ENCODE measurements at places on chromosomes 13 and 19. TPM values are rescaled to one million over a fixed set of nuclear protein-coding genes. Genes with fewer than 3 reads are reported as not detected.

GRCh38 chr13:67001363-67001762 is 228.8 kb downstream of the PCDH9 start:
- no peak overlapping the region for H3K27ac ChIP-seq
- no peak overlapping the region for H3K4me3 ChIP-seq
- H3K36me3 ChIP-seq = no peaks in the 10 kb centered on the region

DNA sequence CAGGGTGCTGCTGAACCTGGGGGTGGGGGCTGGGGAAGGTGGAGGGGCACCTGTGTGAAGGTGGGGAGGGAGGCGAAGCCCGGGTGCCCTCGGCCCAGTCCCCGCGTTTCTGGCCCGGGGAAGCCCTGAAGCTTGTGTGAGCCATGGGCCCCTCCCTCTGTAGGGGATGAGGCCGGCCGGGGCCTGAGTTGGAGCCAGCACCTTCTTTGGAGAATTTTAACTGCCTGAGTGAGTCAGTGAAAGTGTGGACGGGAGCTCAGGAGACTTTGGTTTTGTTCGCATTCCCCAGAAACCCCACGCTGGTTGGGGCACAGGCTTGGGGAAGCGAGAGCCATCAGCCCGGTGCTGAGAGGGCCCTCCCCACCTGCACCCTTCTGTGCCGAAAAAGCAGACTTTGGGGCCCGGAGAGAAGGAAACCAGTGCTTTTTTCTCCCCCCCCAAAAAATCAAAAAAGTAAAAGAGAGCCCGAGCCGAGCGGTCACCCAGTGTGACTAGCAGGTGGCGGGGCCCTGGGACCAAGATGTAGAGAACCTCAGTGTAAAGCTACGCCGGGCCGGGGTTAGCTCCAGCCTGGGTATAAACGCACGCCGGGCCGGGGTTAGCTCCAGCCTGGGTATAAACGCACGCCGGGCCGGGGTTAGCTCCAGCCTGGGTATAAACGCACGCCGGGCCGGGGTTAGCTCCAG is 45.1 kb downstream of the TMEM255B start:
- H3K27me3 ChIP-seq = no peaks in the 10 kb centered on the region
- no peak for DNase-seq
- H3K4me3 ChIP-seq = no peak overlapping the region
- H3K27ac ChIP-seq = no peak overlapping the region

ZNF723 gene
- not detected for total RNA-seq

DNA sequence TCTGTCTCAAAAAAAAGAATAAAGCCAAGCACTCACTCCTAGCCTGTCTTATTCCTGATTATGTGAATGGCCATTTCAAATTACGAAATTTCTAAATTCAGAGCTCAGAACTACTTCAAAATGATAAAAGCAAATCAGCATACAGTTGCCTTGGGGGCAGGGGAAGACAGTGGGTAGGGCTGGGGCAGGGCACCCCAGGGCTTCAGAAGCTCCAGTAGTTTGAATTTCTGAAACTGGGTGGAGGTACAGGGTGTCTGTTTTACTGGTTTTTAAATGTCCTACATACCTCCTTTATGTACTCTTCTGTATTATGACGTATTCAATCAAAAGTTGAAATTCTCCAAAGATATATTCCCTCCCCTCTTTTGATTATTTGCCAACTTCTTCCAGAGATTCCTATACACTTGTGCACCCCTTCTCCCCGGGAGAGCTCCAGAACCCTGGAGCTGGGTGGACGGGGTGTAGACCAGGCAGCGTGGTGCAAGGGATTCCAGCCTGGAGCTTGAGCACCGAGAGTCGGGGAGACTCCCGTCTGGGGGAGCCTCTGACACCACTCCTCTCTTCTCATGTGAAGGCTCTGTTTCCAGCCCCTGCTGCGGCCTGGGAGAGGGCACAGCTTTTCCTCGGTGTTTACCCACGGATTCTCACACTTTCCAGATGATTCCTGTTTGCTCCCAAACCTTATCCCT is 84.7 kb upstream of the GPR183 start:
- DNase-seq = no peak
- no peak overlapping the region for H3K27ac ChIP-seq
- no peaks in the 10 kb centered on the region for H3K27me3 ChIP-seq
- peaks cover 4% of the 10 kb centered on the region for H3K36me3 ChIP-seq
- peaks cover 18% of the 10 kb centered on the region for H3K4me1 ChIP-seq

- H3K27me3 ChIP-seq = peaks cover 6% of the 10 kb centered on the region
- H3K36me3 ChIP-seq = no peaks in the 10 kb centered on the region
- H3K27ac ChIP-seq = no peak overlapping the region
- peaks cover 8% of the 10 kb centered on the region for H3K4me1 ChIP-seq
Measured at GRCh38 chr19:7850000-7850813, 20.2 kb downstream of the EVI5L start.

GRIN2D gene
- total RNA-seq = 0.08 TPM

DNA sequence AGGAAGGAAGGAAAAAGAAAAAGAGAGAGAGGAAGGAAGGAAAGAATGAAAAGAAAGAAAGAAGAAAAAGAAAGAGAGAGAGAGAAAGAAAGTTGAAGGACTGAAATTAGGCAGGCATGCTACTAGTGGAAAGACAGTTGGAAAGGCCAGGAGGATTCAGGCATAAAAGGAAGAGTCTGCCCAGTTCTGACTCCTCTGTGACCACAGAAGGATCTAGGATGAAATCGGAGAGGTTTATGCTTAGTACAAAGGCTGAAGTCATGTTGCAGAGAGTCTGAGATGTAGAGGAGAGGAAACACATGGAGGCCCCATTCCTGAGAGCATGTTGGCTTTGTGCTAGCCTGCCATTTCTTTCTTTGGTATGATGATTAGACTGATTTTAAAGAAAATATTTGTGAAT is 246.5 kb upstream of the ARGLU1 start:
- H3K36me3 ChIP-seq = no peaks in the 10 kb centered on the region
- no peaks in the 10 kb centered on the region for H3K4me1 ChIP-seq
- H3K4me3 ChIP-seq = no peak overlapping the region
- H3K27me3 ChIP-seq = peaks cover 17% of the 10 kb centered on the region

IGSF23 gene
- not detected for total RNA-seq

- H3K36me3 ChIP-seq = peaks cover 2% of the 10 kb centered on the region
- H3K4me1 ChIP-seq = peaks cover 19% of the 10 kb centered on the region
- H3K27me3 ChIP-seq = no peaks in the 10 kb centered on the region
Measured at GRCh38 chr13:109568339-109568818, 218.0 kb downstream of the IRS2 start.

DNA sequence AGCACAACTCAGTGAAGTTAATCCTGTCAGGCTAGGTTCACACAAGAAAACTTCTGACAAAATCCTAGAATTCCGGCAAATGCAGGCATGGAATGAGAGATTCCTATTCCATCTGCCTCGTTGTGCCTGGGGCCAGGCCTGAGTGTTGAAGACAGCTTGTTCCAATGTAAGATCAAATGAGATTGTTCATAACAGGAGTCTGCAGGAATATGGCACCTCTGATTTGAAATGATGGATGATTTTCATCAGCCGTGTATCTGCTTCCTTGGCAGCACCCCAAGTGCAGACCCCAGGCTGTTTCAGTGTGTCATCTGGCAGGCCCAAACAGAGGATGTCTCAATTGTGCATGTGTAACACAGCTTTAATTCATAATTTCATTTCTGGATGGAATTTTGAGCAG is 35.3 kb upstream of the SACS start:
- no peak for DNase-seq
- H3K27ac ChIP-seq = no peak overlapping the region
- no peaks in the 10 kb centered on the region for H3K36me3 ChIP-seq

- H3K27ac ChIP-seq = no peak overlapping the region
- no peak overlapping the region for H3K4me3 ChIP-seq
- no peak for DNase-seq
- no peaks in the 10 kb centered on the region for H3K4me1 ChIP-seq
- H3K27me3 ChIP-seq = no peaks in the 10 kb centered on the region
Measured at GRCh38 chr13:62704875-62705274, 1289.2 kb upstream of the PCDH20 start.

PRKCG gene
- 1.1 TPM for total RNA-seq

SLITRK1 gene
- total RNA-seq = not detected

CYP2F1 gene
- 0.37 TPM for total RNA-seq

PSG1 gene
- total RNA-seq = 0.63 TPM

GRCh38 chr19:47896773-47897172 is 10.7 kb upstream of the SULT2A1 start:
- H3K4me3 ChIP-seq = no peak overlapping the region
- H3K4me1 ChIP-seq = no peaks in the 10 kb centered on the region
- no peaks in the 10 kb centered on the region for H3K36me3 ChIP-seq
- H3K27me3 ChIP-seq = peaks cover 29% of the 10 kb centered on the region
- H3K27ac ChIP-seq = no peak overlapping the region

GRCh38 chr19:19630426-19630825 is 2.4 kb upstream of the LPAR2 start:
- H3K4me3 ChIP-seq = no peak overlapping the region
- H3K27ac ChIP-seq = peak overlapping the region; percentile 6
- no peaks in the 10 kb centered on the region for H3K27me3 ChIP-seq
- H3K4me1 ChIP-seq = peaks cover 34% of the 10 kb centered on the region
- no peak for DNase-seq
- peaks cover 8% of the 10 kb centered on the region for H3K36me3 ChIP-seq

DNA sequence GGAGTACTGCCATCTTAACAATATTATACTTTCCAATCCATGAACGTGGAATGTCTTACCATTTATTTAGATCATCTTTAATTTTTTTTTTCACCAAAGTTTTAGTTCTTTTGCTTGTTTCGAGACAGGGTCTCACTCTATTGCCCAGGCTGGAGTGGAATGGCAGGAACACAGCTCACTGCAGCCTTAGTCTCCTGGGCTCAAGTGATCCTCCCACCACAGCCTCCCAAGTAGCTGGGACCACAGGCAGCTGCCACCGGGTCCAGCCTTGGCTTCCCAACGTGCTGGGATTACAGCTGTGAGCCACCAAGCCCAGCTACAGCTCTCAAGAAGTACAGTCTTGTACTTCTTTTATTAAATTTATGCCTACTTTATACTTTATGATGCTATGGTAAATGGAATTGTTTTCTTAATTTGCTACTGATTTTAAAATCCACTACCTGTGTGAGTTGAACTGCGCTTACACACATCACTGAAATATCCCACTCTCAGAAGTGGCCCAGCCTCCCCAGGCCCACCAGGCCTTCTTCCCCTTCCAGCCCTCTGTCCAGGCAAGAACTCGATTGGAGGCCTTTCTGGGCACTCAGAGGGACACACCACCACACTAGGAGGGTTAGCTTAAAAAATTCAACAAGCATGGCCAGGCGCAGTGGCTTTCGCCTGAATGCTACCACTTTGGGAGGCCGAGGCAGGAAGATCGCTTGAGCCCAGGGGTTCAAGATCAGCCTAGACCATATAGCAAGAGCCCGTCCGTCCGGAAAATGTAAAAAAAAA is 1.0 kb upstream of the PGLS start:
- no peak for DNase-seq
- peaks cover 18% of the 10 kb centered on the region for H3K4me1 ChIP-seq
- peak overlapping the region; percentile 96 for H3K27ac ChIP-seq
- H3K4me3 ChIP-seq = peak overlapping the region; percentile 100
- H3K36me3 ChIP-seq = peaks cover 2% of the 10 kb centered on the region

- H3K27ac ChIP-seq = no peak overlapping the region
- peaks cover 4% of the 10 kb centered on the region for H3K27me3 ChIP-seq
- no peak overlapping the region for H3K4me3 ChIP-seq
- H3K36me3 ChIP-seq = no peaks in the 10 kb centered on the region
Measured at GRCh38 chr19:30390356-30390988, 18.3 kb downstream of the ZNF536 start.

MIDN gene
- total RNA-seq = 87.1 TPM

- H3K36me3 ChIP-seq = peaks cover 6% of the 10 kb centered on the region
- DNase-seq = no peak
- H3K27me3 ChIP-seq = no peaks in the 10 kb centered on the region
Measured at GRCh38 chr13:113078902-113079780, 26.4 kb upstream of the F7 start.

TTC9B gene
- total RNA-seq = not detected

DNA sequence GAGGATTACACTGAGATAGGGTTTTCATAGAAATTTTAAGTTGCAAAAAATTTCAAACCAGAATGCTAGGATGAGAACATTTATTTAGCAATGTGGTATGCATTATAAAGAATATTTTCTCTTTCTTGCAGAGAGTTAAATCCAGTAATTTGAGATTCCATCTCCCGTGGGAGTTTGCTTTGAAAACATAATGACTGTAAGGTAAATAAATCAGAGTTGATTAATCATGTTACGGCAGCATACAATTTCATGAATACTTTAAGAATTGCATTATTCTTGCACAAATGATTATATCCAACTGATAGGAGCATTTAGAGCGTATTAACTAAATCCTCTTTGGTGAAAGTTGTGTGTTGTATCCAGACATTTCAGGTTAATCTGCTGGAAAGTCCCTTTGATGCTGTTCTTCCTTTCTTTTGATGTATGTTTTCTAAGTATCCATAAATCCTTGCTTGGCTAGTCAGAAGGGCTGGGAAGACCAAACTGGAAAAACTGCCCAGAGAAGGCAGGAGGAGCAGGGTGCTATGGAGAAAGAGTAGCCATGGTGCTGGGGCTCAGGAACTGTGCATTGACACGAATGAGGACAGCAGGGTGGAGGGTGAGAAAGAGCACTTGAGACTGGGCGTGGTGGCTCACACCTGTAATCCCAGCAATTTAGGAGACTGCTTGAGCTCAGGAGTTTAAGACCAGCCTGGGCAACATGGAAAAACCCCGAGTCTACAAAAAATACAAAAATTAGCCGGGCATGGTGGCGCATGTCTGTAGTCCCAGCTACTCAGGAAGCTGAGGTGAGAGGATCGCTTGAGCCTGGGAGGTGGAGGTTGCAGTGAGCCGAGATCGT is 4.8 kb upstream of the GJA3 start:
- no peak overlapping the region for H3K4me3 ChIP-seq
- H3K36me3 ChIP-seq = no peaks in the 10 kb centered on the region
- DNase-seq = no peak
- H3K27me3 ChIP-seq = peaks cover 75% of the 10 kb centered on the region
- peaks cover 8% of the 10 kb centered on the region for H3K4me1 ChIP-seq

DNA sequence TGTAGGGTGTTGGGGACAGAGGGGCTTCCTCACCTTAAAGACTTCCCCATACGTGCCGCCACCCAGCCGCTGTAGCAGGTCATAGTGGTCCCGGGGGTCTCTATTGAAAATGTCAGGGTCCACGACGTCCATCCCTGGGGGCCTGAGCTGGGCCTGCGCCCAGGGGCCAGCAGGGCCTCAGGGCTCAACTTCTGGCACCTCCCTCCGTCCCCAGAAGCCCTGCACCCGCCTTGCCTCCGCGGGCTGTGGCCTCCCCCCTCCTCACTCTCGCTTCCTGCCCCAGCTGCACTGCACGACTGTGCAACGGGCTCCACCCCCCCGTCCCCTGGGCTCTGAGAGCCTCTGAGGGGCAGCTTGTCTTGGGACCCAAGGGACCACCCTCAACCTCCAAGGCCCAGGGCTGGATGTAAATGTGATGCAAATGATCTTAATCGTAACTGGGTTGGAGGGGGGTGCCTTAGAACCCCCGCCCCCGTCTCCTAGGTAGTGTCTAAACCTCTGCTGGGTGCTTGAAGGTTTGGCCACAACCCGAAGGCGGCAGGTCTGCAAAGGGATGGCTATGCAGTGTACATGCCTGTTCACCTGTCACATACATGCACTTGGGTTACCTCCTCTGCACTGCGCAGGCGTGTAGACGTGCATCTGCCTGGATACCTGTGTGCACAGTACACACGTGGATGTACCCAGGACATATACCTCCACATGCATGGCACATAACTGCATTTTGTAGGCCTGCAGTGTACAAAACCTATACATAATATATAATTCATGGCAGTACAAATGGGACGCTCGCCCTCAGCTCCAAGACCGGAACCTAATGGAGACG is at the start of gene MAP4K1:
Gene MAP4K1, minus strand, starts transcription at position 190 of the 826 bp plus-strand sequence. Its CDS starts 58 bp downstream, at position 132.
- H3K36me3 ChIP-seq = peaks cover 16% of the 10 kb centered on the region
- H3K4me3 ChIP-seq = peak within 1 kb of the TSS; percentile 100
- H3K27me3 ChIP-seq = no peaks in the 10 kb centered on the region
- H3K27ac ChIP-seq = peak within 1 kb of the TSS; percentile 99

BEST2 gene
- not detected for total RNA-seq

GRCh38 chr13:48175185-48175584 is 57.8 kb upstream of the ITM2B start:
- peaks cover 13% of the 10 kb centered on the region for H3K4me1 ChIP-seq
- no peak overlapping the region for H3K4me3 ChIP-seq
- H3K27me3 ChIP-seq = no peaks in the 10 kb centered on the region
- H3K27ac ChIP-seq = no peak overlapping the region
- DNase-seq = no peak
